ENCODE measurements at places on chromosomes 1 and 21.
A peak's percentile ranks its signal among the peaks of the same experiment; 100 is the strongest.

DNA sequence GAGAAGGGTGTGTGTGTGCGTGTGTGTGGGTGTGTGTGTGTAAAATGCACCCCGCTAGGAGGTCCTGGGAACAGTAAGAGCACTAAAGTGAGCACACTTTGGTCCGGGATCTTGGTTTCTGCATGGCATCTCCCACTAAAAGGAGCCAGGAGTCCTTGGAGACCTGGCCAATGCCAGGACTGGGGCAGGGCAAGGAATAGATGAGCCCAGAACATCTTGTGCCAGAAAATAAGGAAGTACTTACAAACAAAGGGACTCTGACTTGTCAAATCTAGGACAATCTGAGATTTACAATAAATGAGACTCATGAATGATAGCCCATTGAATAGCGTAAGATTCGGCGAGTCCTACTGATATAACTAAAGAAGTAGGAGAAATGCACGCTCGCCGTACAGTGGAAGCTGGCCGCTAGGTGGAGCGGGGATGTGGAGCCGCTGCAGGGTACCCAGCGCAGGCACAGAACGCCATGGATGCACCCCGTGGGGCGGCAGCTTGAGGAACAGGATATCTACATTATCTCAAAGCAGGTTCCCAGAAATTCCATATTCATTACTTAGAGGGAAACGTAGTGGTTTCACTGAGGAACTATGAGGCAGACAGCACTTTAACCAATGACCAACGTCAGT is 7.1 kb downstream of the SLC37A1 start:
- no peak for DNase-seq

GRCh38 chr1:175494950-175495349 is 248.4 kb downstream of the TNR start:
- no peak for DNase-seq

GRCh38 chr1:45015683-45016082 is 3.6 kb downstream of the UROD start:
- DNase-seq: no peak

GRCh38 chr1:245663841-245664240 is 509.1 kb downstream of the KIF26B start:
- no peak for DNase-seq

DNA sequence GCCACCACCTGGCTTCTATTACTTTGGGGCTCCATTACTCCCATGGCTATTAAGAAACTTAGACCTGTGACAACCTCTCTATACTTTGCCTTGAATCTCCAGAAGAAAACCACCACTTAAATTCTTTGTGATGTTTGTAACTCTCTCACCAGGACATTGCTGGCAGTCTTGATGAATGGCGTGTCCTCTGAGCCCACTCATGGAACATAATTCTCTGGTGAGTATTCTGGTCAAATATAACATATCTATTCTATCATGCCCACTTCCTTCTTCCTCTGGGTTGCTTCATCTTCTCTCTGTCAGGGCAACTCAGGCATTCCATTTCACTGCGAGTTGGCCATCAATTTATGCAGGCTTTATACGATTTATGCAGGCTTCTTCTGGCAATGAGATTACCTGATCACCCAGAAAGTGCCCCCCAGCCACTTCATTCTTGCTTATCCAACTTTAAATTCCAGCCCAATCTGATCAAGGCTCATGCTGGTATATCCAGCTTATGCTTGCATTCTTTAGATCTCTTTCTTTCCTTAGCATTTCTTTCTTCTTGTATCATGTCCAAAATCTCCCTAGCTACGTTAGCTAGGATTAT is 112.0 kb upstream of the CHRM3 start:
- peak; percentile 8 for DNase-seq

- DNase-seq: no peak
Observed at GRCh38 chr1:117796226-117796625, 133.2 kb downstream of the GDAP2 start.

GRCh38 chr1:30741239-30741894 is 16.2 kb downstream of the LAPTM5 start:
- no peak for DNase-seq

DNA sequence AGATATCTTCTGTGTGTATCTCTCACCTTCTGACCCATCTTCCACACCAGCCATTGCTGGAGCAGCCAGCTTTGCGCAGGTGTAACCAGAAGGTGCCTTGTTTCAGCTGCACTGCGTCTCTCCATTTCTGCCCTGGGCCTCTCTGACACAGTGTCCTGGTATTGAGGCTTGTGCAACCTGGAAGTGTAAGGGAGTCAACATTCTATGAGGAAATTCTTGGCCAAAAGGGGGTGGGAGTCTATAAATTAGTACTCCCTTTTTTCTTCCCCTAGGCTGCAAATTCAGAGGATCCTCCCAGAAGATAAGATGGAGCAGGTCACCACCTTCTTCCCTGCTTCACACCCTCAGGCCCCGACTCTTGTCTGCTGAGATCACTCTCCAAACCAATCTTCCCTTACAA is 109.1 kb downstream of the MRPS6 start:
- DNase-seq: no peak

DNA sequence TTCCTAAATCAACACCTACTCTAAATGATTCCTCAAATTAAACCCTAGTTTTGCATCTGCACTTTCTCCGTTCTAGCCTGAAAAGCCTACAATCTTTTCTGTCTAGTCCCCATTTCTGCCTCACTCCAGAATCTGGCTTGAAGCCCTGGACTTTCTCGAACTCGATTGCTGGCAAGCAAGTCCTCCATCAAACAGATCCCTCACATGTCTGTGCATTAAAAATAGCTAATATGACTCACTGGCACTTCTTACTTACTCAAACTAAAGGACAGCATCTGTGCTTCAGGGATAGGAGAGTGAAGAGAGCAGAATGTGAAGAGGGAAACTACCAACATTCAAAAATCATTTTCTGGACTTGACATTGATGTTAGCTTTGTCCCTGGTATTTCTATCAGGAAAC is 51.8 kb upstream of the CXADR start:
- DNase-seq: peak; percentile 87

DNA sequence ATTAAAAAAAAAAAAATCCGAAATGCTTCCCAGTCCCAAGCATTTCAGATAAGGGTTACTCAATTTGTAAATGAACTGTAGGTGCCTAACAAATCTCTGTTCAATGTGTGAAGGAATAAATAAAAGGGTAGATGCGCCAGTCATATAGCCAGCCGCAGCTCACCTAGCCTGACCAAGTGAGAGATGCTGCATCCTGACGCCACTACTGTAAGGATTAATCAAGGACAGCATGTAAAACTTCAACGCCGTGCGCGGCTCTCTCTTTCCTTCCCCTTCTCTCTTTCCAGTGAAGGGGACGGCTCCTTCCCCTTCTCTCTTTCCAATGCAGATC is 441 bp downstream of the PPT1 start:
- DNase-seq: no peak

DNA sequence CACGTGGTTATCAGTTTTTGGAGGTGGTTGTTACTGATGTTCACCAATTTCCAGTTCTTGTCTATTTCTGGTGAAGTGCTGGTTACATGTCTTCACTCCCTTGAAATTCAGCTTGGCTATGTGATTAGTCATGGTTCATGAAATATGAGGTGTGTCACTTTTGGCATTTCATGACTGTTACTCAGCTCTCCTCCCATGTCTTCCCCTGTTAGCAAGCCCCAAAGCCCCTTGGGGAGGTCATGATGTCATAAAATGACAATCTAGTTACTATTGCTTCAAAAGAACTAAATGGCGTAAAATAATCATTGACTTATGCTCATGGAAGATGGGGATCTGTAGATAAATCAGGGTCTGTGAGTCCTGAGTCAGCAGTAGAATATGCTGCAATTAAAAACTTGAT is 425.1 kb downstream of the SETD4 start:
- peak; percentile 99 for DNase-seq

DNA sequence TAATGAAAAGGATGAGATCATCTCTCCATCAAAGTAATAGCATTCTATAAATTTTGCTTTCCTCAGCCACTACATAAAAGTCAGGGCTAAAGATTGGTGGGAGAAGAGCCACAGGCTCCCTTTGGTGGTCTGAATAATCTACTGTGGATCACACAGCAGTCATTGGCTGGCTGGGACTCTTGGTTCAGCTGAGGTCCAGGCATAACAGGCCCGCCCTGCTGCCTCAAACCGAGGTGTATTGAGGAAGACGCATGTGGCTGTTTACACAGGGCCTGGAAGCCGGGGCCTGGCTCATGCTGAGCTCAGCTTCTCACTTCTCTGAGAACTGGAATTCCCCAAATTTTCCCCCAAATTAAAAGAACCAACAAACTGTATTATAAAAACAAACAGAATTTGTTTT is 139.2 kb downstream of the PTPRC start:
- no peak for DNase-seq

DNA sequence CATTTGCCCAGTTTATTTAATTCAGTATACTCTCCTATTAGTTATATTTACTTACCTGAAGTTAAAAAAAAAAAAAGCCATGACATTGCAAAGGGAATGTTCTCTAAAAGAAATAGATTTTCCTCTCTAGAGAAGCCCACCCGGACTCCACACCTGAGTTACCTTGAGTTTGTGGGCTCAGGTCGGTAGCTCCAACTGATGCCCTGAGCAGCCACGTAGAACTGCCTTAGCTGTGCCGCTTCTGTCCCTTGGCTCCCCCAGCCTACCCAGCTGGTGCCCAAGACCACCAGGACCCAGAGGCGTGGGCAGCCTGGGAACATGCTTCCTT is 250 bp downstream of the F5 start:
- DNase-seq: no peak

DNA sequence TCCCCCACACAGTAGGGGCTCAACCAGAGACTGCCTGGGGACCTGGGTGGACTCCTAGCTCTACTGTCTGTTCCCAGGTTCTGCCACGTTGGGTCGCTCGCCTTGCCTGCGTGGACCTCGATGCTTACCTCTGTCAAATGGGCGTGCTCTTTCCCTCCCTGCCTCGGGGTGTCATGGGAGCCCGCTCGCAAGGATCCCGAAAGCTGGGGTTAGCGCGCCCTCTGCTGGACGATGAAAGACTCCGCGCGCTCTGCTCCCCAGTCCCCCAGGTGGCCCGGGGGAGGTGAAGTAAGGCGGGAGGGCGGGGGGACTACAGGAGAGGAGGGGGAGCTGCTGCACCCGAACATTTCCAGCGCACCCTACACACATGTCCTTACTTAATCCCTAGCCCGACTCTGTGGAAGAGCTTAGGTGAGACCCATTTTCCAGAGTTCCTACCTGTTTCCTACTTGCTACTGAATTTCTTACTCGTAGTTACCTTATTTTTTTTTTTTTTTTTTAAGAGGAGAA is 2.3 kb upstream of the BSND start:
- DNase-seq: peak; percentile 65

GRCh38 chr1:2270260-2271100 is 42.4 kb downstream of the SKI start:
- no peak for DNase-seq

- no peak for DNase-seq
Observed at GRCh38 chr1:206931709-206932108, 10.0 kb upstream of the FCMR start.

- DNase-seq: no peak
Observed at GRCh38 chr1:27438621-27439061, 46.2 kb downstream of the GPR3 start.

- peak; percentile 80 for DNase-seq
Observed at GRCh38 chr1:235990330-235990795, 74.5 kb downstream of the NID1 start.

DNA sequence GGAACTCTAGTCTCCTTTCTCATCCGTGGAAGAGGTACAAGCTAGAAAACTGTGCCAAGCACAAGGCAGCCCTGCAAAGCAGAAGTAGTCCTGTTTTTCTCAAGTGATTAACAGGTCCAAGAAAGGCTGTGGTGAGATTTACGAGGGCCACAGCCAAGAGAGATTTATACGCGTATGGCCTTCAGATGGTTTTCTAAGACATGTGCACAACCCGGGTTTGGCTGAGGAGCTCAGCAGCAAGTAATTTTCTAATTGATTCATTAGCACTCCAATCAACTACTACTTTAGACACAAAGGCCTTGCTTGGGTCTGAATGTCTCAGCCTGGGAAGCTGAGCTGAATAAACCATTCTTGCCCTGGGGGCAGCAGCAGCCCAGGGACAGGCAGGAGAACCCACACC is 55.8 kb downstream of the SSBP3 start:
- DNase-seq: no peak

- DNase-seq: peak; percentile 38
Observed at GRCh38 chr1:79497193-79497773, 490.8 kb upstream of the ADGRL4 start.

- no peak for DNase-seq
Observed at GRCh38 chr1:3641046-3641760, 8.7 kb downstream of the WRAP73 start.

GRCh38 chr1:209862391-209863356 is 34.9 kb downstream of the UTP25 start:
- no peak for DNase-seq

DNA sequence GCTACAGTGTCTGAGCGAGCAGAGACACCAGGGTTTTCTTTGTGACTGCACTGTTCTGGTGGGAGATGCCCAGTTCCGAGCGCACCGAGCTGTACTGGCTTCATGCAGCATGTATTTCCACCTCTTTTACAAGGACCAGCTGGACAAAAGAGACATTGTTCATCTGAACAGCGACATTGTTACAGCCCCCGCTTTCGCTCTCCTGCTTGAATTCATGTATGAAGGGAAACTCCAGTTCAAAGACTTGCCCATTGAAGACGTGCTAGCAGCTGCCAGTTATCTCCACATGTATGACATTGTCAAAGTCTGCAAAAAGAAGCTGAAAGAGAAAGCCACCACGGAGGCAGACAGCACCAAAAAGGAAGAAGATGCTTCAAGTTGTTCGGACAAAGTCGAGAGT is 2.7 kb downstream of the ZBTB18 start:
- no peak for DNase-seq

- peak; percentile 72 for DNase-seq
Observed at GRCh38 chr1:67833602-67833940, 304 bp upstream of the GNG12 start.

GRCh38 chr1:184822267-184822666 is 67.6 kb upstream of the EDEM3 start:
- DNase-seq: no peak

- no peak for DNase-seq
Observed at GRCh38 chr1:69833536-69833935, 265.8 kb downstream of the LRRC7 start.

DNA sequence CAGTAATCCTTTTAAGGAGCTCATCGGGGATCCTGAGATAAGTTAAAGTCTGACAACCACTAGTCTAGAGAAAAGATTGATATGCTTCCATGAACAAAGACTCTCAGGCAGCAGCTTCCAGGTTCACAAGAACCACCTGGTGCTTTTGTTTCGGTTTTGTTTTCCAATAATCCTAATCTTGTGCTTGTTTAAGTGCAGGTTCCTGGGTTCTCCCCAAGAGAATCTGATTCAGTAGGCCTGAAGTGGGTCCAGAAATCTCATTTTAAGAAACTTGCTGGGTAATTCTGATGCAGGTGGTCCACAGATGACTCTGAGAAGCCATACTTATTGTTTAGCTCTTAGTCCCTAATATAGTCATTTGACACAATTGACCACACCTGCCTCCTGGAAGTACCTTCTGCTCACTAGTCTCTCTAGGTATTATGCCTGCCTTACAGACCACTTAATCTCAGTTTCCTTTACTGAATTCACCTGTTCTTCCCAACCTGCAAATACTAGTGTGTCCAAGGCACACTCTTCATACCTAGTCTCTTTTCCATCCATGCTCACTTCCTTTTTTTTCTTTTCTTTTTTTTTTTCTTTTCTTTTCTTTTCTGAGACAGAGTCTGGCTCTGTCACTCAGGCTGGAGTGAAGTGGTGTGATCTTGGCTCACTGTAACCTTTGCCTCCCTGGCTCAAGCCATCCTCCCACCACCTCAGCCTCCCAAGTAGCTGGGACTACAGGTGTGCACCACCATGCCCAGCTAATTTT is 20.5 kb upstream of the FRRS1 start:
- DNase-seq: no peak

- DNase-seq: no peak
Observed at GRCh38 chr1:5643360-5644107, 348.7 kb downstream of the NPHP4 start.

GRCh38 chr1:216903382-216903740 is 180.1 kb upstream of the ESRRG start:
- peak; percentile 27 for DNase-seq

Measured in fibroblast of skin of right quadriceps (primary cell).